ENCODE measurements at places on chromosomes 12 and 14.

- DNase-seq: peak; percentile 82
Measured at GRCh38 chr14:71497645-71498086, 434.6 kb upstream of the RGS6 start.

DNA sequence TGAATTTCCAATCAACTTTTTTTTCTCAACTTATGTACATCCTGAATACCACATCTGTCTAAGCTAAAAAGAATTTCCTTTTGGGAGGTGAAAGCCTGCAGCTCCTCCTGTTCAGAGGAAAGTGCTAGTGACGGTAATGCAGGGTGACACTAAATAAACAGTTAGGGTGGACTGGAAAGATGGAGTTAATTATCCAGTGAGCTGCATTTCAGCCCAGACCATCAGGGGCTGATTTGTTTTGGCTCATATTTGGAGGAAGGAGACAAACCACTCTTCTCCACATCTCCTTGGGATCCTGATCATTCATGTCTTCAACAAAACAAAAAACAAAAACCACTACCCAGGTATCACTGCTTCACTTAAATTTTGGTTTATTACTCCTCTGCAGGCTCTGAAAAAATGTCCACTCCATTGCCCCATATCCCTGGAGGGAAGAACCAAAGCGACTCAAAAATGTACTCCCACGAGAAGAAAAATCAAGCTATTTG is 5.1 kb upstream of the SIX1 start:
- DNase-seq: peak; percentile 76

GRCh38 chr12:128903236-128903635 is 50.0 kb downstream of the GLT1D1 start:
- no peak for DNase-seq

GRCh38 chr14:68935761-68936214 is 43.3 kb downstream of the ACTN1 start:
- no peak for DNase-seq

DNA sequence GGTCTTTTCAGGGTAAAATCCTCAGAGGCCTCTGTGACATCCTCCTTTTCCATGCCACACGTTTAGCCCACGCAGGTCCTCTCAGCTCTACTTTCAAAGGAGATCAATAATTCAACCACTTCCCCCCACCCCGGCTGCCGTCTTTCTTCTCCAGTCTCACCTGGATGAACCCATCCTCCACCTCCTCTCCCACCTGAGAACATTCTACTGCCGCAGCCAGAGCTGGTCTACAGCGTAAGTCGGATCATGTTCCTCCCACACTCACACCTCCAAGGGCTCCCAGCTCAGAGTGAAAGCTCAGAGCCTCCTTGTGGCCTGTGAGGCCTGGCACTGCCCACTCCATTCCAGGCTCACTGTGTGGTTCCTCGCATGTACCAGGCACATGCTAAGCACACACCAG is 246.6 kb downstream of the CHST11 start:
- DNase-seq: no peak

GRCh38 chr12:77324416-77324762 is 259.0 kb upstream of the E2F7 start:
- DNase-seq: no peak

DNA sequence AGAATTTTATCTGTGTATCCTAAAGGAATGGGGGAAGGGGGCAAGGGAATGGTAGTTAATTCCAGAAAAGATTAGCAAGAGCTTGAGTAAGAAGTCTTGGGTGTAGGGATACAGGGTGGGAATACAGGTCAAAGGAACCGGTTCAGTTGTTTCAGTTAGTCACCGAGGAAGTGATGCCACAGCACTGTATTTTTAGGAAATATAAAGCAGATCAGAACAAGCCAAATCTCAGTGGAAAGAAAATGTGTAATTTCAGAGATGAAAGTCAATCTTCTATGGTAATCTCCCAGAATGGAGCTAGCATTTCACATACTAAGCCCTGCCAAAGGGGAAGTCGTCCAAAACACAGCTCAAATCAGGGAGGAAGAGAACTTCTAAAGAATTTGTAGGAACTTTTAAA is 4.7 kb upstream of the TUBA1C start:
- DNase-seq: peak; percentile 72

All from IMR-90 (cell line).